ENCODE measurements at places on chromosomes 1 and 21.

DNA sequence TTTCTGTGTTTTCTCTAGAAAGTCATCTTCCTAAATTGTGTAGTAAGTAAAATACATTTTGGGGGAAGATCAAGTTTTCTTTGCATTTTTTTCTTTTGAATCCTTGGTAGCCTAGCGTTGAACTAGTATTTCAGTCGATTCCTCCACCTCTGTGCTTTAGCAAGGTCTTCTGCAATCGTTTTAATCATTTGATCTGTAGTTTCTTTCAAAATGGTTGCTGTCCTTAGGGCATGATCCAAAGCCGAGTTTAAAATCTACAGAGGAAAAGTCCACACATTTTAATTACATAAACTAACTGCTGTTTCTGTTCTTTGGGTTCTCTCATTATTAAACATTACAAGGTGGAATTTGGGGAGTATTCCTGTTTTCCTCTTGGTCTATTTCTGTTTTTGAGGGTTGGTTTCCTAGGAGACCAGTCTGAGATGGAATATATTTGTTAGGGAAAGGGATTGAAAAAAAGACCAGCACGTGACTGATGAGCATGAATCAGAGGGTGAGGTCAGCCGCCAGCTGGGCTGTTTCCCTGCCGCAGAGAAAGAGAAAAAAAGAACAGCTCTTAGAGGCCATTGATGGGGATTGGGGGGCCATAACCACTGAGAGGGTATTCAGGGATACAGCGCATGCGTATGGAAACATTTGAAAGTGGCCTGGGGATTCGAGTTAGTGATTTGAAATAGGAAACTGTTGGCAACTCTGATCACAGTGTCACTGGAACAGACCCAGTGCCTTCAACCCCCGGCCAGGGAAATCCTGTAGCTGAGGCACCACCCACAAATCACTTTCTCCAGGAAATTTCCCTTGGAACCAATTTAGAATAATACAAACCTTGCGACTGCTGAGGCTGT is 40.6 kb downstream of the AKNAD1 start:
- DNase-seq = no peak

GRCh38 chr1:224201853-224202252 is 18.8 kb downstream of the DEGS1 start:
- no peak for DNase-seq

DNA sequence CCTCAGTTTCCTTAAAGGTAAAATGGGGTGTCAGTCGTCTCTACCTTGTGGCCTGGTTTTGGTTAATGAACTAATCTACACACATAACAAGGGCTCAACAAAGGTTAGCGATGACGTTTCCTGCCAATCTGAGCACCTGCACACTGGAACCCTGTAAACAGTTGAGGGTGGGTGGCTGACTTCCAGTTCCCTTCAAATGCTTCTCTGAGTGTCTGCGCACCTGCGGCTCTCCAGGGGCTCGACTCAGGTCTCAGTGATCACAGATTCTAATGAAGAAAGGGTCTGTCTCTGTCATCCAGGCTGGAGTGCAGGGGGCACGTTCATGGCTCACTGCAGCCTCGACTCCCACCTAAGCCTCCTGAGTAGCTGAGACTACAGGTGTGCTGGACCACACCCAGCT is 3.3 kb upstream of the AGPAT3 start:
- DNase-seq = no peak

DNA sequence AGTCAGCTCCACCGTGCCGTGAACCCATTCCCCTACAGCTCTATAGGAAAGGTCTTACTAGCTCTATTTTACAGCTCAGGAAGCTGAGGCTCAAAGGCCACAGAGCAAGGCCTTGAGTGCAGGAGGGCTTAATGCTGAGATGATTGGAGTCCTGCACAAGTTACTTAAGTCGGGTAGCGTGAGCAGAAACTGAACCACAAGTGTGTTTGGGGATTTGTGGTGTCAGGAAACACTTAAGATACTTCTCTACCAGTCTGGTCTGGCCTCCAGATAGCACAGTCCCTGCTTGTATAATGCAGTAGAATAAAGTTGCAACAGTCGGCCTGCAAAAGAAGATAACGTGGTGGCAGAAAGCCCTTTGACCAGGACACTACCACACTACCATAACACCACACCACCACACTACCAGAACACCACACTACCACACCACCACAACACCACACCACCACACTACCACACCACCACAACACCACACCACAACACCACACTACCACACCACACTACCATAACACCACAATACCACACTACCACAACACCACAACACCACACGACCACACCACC is 118.1 kb downstream of the SPSB1 start:
- DNase-seq = no peak

- DNase-seq = no peak
Observed at GRCh38 chr1:221530791-221531190, 211.1 kb downstream of the DUSP10 start.

GRCh38 chr1:171998711-171999110 is 157.4 kb downstream of the DNM3 start:
- no peak for DNase-seq

DNA sequence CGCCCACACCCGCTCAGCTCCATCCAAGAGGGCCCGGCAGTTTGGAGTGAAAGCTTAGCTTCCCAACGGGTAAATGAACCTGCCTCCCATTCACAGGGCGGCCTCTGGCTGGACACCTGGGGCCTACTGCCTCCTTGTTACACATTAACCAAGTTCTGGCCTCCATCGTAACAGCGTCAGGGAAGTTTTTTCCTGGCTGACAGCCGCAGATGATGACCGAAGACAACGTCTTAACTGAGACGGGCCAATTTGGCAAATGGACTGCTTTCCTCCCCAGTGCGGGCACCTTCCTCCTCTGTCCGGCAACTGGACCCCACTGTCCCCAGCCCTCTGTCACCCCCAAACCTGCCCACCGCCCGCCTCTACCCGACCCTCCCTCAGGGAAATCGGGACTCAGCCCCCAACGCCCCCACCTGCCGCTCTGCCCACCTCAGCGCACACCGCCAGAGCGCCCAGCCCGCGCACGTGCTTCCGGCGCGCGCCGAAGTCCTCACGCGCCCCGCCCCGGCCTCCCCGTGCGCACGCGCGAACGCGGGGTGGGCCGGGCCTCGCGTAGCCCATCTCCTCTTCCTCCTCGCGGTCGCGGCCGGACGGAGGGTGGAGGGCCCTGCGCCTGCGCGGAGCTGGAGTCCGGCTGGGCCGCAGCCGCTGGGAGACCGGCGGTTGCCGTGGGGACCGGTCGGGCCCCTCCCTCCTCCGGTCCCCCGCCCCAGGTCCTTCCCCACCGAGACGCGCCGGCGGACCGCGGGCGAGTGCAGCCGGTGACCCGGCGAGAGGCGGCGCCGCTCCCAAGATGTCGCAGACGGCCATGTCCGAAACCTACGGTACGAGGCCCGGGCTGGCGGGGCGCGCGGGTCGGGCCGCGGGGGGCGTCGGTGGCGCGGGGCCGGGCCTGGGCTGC is at the start of gene RAB4A:
RAB4A (plus strand) TSS at position 565 of the 901 bp plus-strand sequence; CDS start at position 794, 229 bp downstream.
- DNase-seq = no peak

- no peak for DNase-seq
Observed at GRCh38 chr1:145849356-145850160, 4.1 kb downstream of the NUDT17 start.

DNA sequence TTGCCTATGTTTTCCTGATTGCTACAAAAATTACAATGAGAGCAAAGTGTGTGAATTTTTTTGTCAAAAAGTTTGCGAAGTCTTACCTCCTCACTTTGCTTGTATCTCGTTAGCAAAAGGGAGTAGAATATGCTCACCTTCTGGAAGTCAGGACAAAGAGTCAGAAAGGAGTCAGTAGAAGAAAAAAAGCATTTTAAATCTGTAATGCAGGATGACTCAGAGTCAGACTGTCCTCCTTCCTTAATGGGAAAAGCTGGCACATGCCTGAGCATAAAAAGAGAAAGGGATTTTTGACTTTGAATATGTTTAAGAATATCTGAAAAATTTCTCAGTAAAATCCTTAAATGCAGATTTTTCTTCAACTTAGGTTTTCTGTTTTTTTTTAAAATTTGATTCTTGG is 14.2 kb upstream of the VN1R5 start:
- DNase-seq = no peak

DNA sequence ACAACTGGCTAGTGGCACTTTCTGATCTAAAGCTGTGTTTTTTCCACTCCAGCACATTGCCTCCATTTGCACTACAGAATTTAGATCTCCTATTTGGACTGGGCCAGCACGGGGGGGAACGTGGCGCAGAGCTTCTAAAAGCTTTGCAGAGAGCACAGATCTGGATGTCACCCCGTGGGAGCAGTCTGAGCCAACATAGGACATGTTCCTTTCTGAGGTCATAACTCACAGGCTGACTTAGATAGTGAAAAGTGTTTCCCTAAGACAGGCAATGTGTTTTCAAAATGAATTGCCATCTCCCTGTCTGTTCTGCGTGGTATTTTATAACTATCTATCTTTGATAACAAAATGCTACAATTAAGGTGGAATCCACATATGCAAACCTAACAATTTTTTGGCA is 3.7 kb upstream of the C8A start:
- DNase-seq = no peak

DNA sequence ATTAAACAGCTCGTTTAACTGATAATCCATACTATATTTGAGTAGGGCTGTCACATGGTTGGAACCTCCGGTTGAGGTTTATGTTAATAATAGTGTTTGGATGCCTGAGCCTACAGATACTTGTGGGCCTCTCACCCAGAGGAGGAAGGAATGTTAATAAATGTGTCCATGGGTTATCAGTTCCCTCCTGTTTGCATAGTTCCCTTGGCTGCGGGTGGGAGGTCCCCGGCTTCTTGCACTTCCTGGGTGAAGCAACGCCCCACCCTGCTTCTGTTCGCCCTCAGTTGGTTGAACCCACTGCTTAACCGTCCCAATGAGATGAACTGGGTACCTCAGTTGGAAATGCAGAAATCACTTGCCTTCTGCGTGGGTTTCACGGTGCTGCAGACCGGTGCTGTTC is 23.6 kb upstream of the GBP1 start:
- no peak for DNase-seq

DNA sequence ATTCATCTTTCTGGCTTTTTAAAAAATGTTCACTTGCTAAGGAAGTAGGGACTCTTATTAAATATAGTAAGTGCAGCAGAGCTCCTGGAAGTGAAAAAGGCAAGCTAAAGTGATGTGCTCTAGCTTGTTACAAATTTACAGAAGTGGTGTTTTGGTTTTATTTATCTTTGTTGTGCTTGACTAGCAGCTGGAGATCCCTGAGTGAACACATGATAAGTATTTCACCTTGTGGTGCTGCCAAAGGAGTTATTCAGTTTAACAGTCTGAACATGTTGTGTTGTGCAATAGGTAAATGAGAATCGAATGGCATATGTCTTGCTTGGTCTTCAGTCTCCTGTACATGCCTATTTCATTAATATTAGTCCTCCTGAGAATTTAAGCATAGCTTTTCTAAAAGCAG is 315.7 kb downstream of the TPR start:
- no peak for DNase-seq

DNA sequence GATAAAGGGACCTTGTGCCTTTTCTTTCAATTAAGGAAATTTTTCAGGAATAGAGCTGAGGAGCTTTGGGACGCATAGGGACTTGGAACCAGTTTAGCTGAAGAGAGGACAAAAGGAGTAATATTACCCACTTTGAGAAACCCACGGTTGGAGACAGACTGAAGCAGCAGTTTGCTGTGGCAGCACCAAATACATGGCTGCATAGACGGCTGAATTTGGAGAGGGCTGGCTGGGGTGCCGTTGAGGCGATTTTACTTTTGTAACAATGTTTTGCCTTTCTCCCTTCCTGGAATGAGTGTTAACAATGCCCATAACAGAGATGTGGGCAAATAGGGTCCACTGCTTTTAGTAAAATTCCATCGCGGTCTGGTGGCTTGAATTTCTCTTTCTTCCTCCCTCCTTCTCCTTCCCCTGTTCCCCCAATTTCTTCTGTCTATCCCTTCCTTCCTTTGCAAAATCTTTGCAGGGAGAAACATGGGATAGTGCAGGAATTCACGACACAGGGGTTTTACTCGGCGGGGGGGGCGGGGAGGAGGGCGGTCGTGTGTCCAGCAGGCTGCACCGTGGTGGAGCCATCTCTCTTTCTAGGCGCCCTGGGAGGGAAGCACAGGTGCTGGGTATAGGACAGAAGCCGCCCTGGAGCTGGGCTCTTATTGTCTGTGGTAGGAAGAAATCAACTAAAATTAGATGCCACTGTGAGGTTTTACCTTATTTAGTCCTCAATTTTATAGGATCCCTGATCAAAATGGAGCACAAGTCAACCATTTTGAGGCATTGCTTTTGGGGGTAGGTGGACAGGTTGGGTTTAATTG is 6.8 kb downstream of the LHX4 start:
- no peak for DNase-seq

DNA sequence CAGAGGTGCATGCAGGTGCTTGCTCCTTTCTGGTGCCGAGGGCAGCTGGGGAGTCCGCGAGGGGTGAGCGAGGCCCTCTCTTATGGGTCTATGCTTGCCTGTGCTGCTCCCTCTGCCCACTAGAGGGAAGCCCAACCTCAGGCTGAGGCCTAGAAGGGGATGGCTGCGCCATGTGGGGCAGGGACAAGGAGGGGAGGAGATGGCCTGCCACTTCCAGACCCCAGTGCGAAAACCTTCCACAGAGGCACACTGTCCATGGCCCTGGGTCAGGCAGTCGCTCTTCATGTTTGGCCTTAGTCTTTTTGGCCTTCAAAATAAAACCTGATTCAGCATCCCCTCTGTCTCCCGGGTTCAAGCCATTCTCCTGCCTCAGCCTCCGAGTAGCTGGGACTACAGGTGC is 14.0 kb downstream of the RHBG start:
- peak; percentile 97 for DNase-seq

- no peak for DNase-seq
Observed at GRCh38 chr1:205561501-205562203, 57.2 kb downstream of the CDK18 start.

DNA sequence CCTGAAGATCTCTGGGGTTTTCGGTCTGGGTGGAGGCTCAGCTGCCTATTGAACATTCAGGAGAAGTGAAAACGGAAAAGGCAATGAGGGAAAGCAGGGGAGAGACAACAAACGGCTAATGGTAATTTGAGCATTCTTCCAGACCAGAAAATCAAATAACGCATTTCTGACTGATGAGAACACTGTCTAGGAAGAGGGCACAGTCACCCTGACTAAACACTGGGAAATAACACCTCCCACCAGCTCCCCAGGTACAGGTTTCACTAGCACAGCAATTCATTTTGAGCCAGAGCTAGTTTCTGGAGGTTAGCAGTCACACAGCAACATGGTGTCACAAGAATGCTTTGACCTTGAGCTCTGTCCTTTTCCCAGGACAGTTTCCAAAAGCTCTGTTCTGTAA is 21.1 kb downstream of the NCF2 start:
- DNase-seq = no peak

All from D721Med (cell line).